ENCODE measurements at places on chromosomes 4 and X.
A peak's percentile ranks its signal among the peaks of the same experiment; 100 is the strongest.

- peak; percentile 28 for DNase-seq
Observed at GRCh38 chr4:121484633-121485032, 103.8 kb upstream of the QRFPR start.

DNA sequence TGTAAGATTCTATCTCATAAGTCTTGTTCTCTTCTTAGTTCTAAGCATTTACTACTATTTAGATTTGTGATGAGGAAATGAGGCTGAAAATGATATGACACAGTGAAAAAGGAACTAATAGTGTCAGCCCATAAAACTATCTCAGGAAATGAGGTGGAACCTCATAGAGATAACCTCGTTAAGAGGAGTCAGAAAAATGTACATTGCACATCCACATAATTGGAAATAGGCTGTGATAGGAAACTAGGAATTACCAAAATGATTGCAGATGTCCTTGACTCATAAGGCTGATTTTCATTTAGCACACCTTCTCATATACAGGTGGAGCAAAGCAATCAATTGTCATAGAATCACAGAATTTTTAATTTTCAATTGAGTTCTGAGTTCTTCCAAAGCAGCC is 26.8 kb downstream of the ANXA10 start:
- no peak for DNase-seq

DNA sequence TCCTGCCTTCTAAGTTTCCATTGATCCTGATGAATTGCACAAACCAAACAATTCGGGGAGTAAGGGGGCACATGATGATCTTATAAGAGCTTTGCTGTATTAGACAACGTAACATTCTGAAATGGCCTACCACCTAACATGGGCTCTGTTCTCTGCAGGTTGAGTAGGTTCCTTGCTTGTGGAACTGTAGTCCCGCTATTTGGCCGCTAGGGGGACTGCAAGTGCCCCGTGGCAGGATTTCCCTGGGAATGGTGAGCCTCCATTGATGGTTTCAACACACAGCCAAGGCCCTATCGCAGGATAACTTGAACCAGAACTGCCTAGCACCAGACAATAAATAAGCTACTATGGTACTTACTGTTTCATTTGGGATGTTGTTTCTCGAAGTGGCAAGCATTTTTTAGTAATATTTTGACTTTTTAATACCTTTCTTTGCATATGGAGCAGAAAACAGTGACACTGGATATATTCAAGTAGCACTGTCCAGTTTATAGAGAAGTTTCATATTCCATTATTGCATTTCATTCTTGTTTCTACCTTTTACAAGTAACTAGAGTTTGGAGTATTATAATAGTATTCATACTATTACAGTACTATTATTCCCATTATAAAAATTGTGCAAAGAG is 11.9 kb downstream of the AR start:
- DNase-seq, result no peak

DNA sequence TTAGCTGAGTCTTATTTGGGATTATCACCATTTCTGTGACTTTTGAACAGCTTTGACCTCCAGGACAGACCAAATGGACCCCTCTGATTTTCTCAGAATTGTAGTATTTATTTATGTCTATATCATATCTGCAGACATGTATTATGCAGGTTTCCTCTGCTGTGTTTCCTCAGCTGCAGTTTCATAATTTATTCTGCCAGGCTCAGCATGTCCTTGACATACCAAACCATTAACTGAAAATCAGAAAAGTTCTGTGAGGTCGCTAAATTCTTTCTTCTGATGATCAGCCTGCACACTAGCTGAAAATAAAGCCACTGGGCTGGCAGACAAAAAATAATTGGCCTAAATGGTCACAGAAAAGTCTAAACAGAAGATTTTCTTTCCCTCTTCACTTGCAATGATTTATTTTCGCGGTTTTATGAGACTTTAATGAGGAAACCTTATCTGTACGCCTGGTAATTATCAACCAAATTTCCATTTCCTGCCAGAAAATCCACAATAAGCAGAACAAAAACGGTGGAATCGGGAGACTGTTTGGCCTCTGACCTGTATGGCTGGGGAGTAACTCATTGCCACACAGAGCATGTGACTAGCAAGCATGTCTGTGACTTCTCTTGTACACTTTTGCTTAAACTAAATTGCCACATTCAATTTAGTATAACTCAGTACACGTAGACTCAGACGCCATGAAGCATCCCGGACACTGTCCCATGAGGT is 150.9 kb downstream of the ENPP6 start:
- DNase-seq, result no peak

All from CD4-positive, alpha-beta T cell treated with Interleukin-21 for 1 hour (primary cell).